Mesothelial cell of epicardium (in vitro differentiated cells): ENCODE measurements at places on chromosomes 11 and 22. TPM values are rescaled to one million over a fixed set of nuclear protein-coding genes. Genes with fewer than 3 reads are reported as not detected.

DNA sequence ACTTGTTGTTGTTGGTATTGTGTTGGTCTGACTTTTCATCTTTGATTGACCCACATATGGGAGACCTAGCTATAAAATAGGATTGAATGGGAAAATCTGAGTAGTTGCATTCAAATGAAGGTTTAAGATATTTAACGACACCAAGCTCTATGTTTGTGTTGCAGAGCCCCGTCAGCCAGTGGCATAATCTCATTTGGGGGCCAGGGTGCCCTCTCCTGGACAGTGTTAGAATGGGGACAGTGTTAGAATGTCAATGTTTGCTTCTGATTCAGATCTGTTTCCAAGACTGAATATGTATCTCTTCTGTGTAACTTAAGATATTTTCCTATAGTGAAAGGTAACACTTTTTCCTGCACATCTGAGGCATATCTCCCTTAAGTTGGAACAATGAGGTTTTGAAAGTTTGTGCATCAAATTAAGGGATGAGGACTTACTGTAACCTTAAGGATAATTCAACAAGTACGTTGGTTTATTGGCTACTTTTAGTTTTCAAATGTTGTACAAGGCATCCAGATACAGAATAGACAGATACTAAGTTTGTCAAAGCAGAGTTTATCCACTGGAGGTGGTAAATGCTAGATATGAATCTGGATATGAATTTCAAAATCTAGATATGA, 5.3 kb upstream of the OR52M1 start:
- no peak for DNase-seq

FREY1 gene
- 2.3 to 3.9 TPM (median 3.4 TPM) in 3 replicates for total RNA-seq

DNA sequence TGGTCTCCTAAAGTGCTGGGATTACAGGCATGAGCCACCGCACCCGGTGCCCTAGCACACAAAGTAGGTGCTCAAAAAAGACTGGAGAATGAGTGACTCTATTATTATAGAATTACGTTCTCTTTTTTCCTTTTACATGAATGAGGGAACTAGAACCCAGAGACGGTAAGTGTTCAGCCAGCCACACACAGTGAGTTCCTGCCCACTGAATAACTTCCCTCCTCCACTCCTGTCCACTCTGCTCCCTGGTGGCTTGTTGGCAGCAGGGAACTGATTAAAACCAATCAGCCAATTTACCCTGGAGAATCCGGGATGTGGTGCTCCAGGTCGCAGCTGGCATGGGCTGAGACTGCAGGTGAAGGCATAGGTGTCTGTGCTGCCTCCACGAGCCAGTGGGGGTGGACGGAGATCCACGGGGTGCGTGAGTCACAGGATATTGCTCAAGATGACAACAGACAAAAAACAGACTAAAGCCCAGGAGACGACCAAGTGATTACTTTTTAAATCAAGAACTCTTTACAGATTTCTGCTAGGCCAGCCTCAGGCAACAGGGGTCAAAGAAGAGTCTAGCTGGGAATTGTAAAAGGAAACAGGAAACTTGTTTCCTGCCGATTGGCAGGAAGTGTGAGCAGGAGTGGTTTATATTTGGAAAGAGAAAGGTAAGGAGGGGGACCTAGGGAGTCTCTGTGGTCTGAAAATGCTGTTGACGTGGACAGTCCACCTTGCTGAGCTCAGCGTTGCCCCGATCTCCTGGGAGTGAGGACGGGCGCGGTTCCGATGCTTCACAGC, 95.2 kb upstream of the TP53I11 start:
- no peak for DNase-seq

DNA sequence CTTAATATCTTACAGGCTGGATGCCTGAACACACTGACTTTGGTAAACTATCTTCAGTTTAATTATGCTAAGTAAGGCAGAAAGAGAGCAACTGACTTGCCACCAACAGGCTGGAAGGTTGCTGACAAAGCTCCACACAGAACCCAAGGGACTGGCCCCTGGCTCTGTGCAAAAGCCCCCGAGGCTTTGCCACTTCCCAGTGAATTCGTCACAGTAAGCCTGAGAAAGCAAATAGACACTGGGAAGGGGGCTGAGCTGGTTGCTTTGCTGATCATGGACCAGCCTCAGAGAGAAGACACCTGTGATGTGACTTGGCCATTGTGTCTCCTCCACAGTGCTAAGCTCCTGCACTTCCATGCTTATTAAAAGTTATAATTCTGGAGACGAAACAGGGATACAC, 91.7 kb downstream of the BLID start:
- DNase-seq = no peak

C11orf86 gene
- total RNA-seq = not detected in 3 replicates

DNA sequence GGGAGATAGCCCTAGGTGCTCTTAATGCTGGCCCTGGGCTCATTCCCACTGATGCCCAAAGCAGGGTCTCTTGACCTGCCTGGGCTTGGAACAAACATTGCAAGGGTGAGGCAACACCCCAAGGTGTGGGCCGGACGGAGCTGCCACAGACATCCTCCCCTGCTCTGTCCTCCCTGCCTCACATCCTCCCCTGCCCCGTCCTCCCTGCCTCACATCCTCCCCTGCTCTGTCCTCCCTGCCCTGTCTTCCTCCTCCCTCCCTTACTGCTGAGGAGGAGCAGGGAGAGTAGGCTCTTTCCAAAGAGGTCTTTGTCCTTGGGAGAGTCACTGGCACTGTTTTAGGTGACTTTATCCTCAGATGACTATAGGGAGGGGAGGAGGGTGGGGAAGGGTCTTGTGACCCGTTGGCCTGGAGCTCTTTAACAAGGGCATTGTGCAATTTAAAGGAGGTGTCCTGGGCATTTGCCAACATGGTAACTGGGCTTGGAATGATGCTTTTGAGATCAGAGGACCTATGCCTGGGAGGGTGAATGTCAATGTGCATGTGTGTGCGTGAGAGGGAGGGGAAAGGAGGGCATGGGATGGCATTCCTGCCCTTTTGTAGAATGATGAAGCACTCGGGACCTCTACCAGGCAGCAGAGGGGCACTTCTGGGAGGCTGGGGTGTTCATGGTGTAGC, 700 bp downstream of the FAM180B start:
- no peak for DNase-seq

GRCh38 chr11:89498845-89499448, 7.8 kb upstream of the NOX4 start:
- DNase-seq = no peak

- DNase-seq = no peak
Measured at GRCh38 chr22:18085188-18085587, 7.4 kb downstream of the PEX26 start.

GRCh38 chr22:28831140-28832072, 31.0 kb upstream of the XBP1 start:
- no peak for DNase-seq

MYEOV gene
- 1.9 to 2.6 TPM (median 2.1 TPM) in 3 replicates for total RNA-seq

DNA sequence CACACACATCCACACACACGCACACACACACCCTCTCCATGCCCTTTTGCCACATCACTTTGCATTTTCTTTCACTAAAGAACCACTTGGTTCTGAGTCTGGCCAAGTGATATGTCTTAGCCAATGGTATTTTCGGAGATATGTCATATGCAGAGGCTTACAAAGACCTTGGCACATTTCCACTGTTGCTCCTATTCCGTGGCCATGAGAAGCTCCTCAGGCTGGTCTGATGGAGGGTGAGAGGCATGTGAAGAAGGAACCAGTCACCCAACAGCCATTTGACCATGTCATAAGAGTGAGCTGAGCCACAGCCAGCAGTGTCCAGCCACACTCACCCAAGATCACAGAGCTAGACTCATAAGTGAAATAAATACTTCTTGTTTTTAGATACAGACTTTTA, 212.6 kb upstream of the NAV2 start:
- no peak for DNase-seq

DNA sequence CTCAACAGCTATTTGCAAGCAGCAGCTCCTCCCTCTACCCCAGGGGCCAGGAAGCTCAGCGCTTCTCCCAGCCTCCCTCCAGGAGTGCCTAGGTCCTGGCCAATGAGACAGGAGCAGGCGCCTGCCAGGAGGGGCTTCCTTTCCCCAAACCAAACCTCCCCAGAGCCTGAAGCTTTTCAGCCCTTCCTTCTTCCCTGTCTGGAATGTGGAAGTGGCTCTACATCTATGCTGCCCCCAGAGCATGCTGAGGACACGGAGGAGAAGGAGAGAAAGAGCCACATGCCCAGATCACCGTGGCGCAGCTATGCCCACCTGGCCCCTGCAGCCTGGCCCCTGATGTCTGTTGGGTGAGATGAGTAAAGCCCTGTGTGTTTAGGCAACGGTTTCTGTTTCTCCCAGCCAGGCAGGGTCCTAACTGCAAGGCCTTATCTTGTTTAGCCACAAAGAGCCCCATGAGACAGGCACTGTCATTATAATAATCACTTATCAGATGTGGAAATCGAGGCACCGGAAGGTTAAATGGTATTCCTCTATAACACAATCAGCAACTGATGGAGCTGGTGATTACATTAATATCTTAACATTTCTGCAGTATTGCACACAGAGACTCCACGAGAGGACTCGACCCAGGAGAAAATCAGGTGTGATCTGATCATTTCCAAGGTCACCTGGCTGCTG, 315.8 kb downstream of the CTTN start:
- DNase-seq = no peak

CYP2D6 gene
- total RNA-seq = 6.3 to 7.2 TPM (median 6.4 TPM) in 3 replicates

DNA sequence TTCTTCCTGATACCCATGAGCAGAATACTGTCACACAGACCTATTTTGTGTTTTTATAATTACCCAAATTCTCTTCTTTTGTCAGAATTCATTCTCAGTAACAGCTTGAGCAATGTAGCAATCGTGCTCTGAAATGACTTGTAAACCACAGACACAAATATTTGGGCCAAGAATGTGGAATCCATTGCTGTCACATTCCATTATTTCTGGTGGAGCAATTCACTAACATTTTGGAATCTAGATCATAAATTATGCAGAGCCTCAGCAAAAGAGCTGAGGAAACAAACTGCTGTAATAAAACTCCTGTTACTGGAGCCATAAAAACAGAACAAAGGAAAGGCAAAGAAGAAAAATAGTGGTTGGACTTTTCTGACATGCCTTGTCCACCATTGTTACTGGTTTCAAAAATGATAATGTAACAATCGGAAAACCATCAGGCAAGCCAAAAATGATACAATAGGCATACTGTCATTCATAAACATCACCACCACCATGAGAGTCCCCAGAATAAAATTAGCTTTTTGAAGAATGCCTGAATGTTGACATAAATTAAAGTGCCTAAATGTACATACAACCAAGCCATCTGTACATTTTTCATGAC, 223.4 kb upstream of the PITPNB start:
- DNase-seq = no peak

- DNase-seq = no peak
Measured at GRCh38 chr11:28738549-28738948, 630.4 kb downstream of the METTL15 start.

- no peak for DNase-seq
Measured at GRCh38 chr22:32237906-32238305, 17.2 kb downstream of the SLC5A4 start.

P4HA3 gene
- total RNA-seq = 1.4 to 1.7 TPM (median 1.6 TPM) in 3 replicates

GRCh38 chr11:95795627-95796295, 5.5 kb downstream of the CEP57 start:
- no peak for DNase-seq

ARHGAP8 gene
- total RNA-seq = 161 to 172 TPM (median 166 TPM) in 3 replicates

DNA sequence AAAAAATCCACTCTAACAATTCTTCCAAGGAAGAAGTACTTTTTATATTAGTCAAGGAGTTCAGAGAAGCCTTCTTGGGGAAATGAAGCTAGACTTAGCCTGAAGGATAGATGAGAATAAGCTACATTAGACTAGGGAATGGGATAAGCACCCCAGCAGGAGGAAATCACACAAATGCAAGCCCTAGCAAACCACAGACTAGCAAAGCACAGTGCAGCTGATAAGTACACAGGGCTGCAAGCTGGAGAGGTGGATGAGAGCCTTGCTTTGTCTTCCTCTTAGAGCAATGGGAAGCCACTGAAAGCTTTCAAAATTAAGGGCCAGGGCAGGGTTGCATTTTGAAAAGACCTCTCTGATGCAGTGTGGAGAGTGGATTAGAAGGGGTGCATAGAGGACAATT, 946.2 kb downstream of the LRRC4C start:
- DNase-seq = no peak

ACR gene
- 1.0 to 2.2 TPM (median 1.2 TPM) in 3 replicates for total RNA-seq

DNA sequence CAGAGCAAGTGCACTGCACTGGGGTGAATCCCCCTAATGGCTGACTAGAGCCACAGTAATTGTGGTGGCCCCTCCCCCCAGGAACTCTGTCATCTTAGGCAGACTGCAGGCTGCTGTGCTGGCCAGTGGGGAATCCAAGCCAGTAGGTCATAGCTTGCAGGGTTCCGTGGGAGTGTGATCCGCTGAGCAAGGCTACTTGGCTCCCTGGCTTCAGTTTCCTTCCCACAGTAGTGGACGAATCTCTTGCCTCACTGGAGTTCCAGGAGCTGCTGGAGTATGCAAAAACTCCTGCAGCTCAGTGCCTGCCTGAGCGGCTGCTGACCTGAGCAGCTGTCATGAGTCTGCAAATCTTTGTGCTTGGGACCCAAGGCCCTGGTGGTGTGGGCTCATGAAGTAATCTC, 13.2 kb downstream of the OOSP3 start:
- DNase-seq = no peak

GRCh38 chr11:44203270-44204043, 106.5 kb downstream of the ALX4 start:
- no peak for DNase-seq

GRAMD1B gene
- total RNA-seq = 8.4 to 9.0 TPM (median 9.0 TPM) in 3 replicates

MYBPC3 gene
- not detected in 3 replicates for total RNA-seq

DNA sequence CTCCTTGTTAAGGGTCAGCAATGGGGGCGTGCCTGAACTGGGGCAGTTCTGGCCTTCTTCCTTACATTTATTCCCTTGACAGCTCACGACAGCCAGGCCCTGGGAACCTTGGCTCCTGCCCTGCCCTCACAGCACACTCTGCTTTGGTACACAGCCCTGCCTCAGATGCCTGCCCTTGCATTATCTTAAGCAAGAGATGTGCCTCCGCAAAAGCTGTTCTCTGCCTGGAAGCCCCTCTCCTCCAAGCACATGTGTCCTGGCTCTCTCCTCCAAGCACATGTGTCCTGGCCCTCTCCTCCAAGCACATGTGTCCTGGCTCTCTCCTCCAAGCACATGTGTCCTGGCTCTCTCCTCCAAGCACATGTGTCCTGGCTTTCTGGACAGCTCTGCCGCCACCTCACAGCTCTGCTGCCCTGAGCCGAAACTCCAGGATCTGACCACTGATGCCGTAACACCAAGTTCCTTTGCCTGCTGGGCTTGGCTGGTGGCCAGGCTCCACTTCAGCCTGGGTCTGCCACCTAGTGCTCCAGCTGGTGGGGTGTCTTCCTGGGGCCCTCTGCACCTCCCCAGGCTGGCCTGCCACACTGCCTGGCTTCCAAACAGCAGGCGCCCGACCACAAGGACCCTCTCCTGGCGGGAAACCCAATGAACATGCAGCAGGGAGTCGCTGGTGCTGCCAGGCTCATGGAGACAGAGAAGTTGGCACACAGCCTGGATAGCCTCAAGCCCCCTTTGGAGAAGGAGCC, 53.0 kb downstream of the SCUBE1 start:
- no peak for DNase-seq

MMP8 gene
- total RNA-seq = not detected in 3 replicates
